ENCODE measurements at places on chromosomes 11 and 22.

DNA sequence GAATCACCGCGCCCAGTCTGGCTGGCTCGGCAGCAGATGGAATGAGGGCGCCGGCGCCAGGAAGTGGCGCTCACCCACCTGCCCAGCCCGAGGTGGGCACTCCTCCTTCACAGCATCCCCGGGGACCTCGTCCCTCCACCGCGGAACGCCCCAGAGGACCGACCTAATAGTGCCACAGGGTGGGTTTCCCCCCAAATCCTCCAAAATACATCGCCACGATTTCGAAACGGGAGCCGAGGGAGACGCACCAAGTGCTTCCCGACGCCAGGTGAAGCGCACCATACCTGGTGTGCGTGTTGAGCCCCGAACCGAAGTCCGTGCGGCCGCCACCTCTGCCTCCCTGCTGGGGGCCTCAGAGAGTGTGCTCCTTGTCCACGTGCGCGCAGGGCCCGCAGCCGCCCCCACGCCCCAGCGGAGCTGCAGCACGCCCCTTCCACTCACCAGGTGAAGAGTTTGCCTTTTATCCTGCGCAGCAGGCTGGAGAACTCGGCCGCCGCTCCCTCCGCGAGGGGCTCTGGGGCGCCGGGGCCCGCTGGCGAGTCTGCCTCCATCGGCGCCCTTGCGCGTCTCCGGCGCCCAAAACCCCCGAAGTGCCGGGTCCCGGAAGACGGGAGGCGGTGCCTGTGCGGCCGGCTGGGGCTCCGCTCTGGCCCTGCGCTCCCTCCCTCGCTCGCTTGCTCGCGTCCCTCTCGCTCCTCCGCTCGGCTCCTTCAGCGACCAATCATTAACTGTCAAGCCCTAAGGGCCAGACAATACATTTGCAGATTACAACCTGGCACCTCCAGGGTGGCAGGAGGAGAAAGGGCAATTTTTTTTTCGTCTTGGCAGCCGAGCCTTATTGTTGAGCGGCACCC lies at the start of gene SLC35F2:
Gene SLC35F2, minus strand, starts transcription at position 571 of the 854 bp plus-strand sequence. Its CDS starts 20 bp downstream, at position 551.
- peak; percentile 75 for DNase-seq

- no peak for DNase-seq
Observed at GRCh38 chr22:38696606-38697424, 3.9 kb downstream of the JOSD1 start.

- no peak for DNase-seq
Observed at GRCh38 chr11:64654958-64655541, 64.0 kb downstream of the SLC22A12 start.

- DNase-seq: no peak
Observed at GRCh38 chr11:64586366-64586765, 4.7 kb upstream of the SLC22A12 start.

DNA sequence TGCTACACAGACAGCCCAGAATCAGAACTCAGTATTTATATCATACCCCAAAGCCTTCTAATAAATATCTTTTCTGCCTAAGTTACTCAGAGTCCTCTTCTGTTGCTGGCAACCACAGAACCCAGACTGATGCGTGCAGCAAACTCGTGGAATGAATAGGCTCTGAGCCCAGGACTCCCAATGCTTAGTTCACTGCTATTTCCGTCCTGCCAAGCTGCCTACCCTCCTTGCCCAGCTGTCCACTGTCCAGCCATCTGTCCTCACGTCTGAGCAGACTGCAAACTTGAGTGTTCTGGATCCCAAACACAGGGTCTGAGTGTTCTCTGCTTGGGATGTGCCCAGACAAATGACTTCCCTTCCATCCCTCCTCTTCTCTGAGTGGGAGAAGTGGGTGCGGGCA lies 19.4 kb downstream of the PTPN5 start:
- DNase-seq: no peak

- DNase-seq: no peak
Observed at GRCh38 chr22:49102367-49102766, 725.3 kb downstream of the BRD1 start.

- no peak for DNase-seq
Observed at GRCh38 chr11:134150195-134150903, 73.4 kb downstream of the NCAPD3 start.

DNA sequence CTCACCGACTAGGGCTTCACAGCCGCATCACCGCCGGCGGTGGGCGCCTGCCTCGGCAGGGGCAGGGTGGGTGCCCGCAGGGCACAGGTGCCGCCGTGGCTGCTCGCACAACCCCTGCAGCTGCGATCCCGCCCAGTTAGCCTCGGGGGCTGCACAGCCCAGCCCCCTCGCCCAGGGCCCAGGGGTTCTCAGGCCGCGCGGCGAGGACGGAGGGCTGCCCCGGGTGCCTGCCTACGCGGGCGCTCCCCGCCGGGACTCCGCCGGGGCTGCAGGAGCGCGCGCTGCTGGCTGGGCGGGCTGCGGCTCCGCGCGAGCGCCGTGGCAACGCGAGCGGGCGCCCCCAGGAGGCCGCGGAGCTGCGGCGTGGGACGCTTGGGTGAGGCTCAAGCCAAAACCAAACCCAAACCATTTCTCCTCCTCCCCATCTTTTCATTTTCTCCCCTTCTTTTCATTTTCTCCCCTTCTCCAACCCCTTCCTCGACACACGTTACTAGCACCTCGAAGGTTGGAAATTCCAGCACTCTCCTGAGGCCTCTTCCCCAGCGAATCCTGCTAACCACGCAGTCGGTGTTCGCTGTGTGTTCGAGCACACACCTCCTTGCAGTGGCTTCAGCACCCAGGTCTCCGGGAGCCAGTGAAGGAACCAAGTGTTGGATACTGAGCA lies at the start of gene MICAL3:
Gene MICAL3, minus strand, starts transcription at position 286 of the 664 bp plus-strand sequence. CDS start 117,749 bp downstream, outside the sequence.
- DNase-seq: peak; percentile 88

GRCh38 chr22:36822581-36822980 lies 5.7 kb upstream of the PVALB start:
- DNase-seq: no peak

DNA sequence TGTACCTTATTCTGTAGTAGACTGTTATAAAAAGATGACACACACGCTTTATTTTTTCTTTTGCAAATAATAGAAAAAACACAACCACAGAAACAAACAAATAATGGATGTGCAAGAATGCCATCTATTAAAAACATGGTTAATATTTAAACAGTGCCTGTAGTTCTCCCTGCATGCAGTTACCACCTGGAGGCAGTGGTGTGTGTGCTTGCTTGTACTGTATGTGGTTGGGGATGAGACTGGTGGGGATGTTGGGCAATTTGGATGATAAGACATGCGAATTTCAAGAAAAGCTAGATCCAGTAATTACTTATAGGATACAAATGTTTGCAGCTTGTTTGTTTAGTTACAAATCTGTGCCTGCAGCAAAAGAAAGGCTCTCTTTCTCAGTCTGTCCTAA lies 3.6 kb downstream of the C11orf87 start:
- no peak for DNase-seq

DNA sequence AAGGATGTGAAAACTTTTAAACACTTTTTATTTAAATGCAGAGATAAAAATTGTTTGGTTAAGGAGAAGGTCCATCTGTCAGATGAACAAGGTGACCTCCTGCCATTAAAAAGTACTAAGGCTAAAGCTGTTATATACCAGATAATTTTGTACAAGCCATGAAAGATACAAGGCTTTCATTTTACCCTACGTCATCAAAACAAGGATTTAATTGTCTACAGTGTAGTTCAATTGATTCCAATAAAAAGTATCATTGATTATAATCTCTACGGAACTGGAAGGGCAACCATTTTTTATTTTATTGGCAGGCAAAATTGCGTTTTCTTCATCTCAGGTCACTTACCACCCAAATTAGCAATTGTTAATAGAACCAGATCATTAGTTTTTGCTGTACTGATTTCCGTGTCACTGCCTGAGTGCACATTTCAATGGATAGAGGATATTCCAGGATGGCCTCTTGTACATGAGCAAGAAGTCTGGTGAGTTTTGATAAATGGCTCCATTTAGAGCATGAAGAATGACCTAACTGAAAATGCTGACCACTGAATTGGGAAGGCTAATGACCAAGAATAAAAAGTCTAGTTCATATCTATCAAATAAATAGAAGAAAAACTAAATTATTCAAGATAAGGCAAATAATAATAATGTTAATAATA lies 564.9 kb downstream of the JRKL start:
- DNase-seq: no peak

- no peak for DNase-seq
Observed at GRCh38 chr11:17561526-17561925, 14.5 kb downstream of the OTOG start.

DNA sequence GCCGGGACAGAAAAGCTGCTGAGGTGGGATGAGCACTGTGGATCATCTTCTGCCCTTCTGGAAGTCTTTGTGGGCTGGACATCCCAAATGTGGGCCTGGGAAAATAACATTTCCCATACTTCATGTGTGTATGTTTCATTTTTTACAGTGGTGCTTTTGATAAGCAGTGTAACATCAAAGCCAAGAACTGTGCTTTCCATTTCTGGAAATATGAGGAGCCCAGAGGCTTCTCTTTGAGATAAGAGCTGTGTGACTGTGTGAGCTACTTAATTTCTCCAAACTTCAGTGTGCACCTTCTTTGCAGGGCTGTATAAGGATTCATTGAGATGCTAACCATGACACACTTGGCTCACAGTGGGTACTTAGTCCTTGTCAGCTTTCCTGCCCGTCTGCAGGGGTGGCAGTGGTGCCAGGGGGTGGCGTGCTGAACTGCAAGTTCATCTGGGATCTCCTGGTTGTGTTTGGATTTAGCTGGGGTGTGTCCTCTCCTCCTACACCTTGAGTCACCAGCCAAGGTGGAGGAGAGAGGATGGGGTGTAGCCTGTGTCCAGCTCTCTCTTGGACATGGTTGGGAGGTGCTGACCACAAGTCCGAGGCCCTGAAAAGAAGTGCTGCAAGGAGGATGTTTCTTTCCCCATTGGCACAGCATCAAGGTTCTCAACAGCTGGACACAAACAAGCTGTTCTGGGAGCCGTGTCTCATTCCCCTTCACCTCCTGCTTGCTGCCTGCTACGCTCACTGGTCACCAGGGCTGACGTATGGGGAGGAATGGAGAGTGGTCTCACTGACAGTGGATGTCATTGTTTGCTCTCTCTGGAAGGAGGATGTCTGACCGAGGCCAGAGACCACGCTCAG lies 139.4 kb downstream of the TEAD1 start:
- no peak for DNase-seq

GRCh38 chr22:44309647-44310046 lies 3.1 kb downstream of the SHISAL1 start:
- DNase-seq: no peak

GRCh38 chr11:35943713-35944502 lies at the start of gene LDLRAD3:
Gene LDLRAD3, plus strand, starts transcription at chr11:35944062. Its CDS starts 37 bp downstream, at chr11:35944099.
- DNase-seq: peak; percentile 78

GRCh38 chr22:22110548-22111266 lies 128.1 kb upstream of the TOP3B start:
- peak; percentile 85 for DNase-seq

- DNase-seq: no peak
Observed at GRCh38 chr22:46783721-46784120, 21.3 kb downstream of the TBC1D22A start.

GRCh38 chr22:17846326-17846992 lies 72.2 kb upstream of the BID start:
- no peak for DNase-seq

DNA sequence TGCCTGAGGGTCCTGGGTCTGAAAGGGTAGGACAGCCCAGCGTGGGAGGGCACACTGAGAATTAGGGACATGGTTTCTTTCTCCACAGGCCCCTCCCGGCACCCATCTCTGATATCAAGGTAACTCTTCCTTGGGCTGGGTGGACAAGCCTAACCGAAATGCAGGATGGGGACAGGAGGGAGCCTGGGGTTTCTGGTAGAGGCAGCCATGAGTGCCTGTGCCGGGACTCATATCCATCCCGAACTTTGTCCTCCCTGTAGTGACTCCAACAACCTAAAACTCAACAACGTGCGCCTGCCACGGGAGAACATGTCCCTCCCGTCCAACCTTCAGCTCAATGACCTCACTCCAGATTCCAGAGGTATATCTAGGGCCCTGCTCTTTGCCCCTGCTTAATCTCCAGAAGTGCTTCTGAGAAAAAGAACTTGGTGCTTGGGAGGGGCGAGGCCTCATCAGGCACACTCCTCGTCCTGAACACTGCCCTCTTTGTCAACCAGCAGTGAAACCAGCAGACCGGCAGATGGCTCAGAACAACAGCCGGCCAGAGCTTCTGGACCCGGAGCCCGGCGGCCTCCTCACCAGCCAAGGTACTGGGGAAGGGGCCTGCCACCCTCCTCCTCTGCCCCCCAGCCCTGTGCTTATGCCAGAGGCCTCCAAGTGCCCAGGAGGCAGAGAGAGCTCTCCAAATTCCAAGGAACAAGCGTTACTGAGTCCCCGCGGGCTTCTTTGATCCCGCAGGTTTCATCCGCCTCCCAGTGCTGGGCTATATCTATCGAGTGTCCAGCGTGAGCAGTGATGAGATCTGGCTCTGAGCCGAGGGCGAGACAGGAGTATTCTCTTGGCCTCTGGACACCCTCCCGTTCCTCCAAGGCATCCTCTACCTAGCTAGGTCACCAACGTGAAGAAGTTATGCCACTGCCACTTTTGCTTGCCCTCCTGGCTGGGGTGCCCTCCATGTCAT lies 3.1 kb downstream of the TMEM25 start:
- no peak for DNase-seq

DNA sequence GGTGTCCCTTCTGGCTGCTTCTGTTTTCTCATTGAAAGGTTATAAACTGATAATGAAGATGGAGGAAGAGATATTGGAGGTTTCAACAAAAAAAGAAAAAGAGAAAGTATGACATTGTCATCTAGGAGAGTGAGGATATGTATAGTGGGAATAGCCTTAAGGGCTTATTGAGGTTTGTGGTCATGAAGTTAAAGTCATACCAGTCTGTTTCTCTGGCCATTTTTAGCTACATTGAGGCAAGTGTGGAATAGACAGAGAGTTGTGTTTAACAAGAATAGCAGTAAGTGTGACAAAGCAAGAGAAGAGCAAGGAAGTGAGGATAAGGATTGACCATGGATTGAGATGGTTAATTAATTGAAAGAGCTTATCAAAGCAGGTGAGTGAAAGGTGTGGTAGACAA lies 110.4 kb downstream of the ELP4 start:
- DNase-seq: no peak
